ENCODE measurements at places on chromosomes 2 and 18.

DNA sequence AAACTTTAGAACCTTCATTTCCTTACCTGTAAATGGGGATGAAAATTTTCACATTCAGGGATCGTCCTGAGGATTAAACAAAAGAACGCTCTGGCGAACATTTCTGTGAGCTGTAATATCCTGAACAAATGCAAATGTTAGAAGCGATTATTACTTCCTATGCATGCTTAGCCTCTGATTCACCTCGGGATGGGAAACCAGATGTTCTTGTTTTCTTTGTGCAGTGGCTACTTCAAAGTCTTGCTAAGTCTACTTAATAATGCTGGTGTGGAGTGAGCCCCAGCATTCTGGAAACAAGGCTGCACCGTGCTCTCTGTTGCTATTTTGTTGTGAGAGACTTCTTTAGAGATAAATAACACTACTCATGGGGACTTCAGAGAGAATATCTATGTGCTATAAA is 119.1 kb upstream of the PELI1 start:
- DNase-seq = no peak

DNA sequence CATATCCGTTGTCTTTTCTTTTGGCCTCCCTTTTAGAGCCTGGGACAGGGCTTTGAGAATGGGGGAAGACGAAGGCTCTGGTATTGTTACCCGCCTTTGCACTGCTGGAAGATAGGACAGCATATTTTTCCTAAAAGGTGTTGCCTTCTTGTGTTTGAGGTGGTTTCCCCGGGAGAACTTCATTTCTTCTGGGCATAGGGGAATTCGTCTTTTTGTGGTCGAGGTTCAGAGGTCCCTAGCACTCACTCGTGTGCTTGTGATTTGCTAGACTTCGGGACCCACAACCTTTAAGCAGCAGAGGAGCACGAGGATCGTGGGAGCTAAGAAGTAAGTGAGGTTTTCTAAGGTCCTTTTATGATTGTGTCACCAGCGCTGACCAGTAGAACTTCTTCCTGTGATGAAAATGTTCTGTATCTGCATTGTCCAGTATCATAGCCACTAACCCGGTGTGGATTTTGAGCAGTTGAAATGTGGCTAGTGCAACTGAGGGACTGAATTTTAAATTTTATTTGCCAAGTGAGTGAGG is 611 bp downstream of the ZNF512 start:
- no peak for DNase-seq

GRCh38 chr2:216559625-216560156 is 61.0 kb downstream of the RPL37A start:
- no peak for DNase-seq

- DNase-seq = no peak
Measured at GRCh38 chr2:157843935-157844334, 32.2 kb downstream of the ACVR1 start.

DNA sequence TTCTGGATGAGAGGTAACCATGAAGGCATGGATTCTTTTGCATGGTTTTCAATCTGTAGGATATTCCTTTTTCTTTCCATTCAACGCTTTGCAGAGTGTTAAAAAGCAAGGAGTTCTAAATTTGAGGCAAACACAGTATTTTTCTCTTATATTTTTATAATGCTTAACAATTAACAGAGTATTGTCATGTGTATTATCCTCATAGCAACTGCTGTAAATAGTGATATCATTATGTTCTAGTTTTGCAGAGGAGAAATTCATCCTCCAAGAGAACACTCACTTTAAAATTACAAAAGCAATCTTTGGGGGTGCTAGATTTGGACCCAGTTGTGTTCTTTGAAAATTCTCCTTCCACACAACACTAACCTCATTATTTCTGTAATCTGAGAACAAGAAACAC is 58.7 kb downstream of the RDH14 start:
- no peak for DNase-seq

- DNase-seq = no peak
Measured at GRCh38 chr2:97714950-97715652, 1.7 kb downstream of the ZAP70 start.

DNA sequence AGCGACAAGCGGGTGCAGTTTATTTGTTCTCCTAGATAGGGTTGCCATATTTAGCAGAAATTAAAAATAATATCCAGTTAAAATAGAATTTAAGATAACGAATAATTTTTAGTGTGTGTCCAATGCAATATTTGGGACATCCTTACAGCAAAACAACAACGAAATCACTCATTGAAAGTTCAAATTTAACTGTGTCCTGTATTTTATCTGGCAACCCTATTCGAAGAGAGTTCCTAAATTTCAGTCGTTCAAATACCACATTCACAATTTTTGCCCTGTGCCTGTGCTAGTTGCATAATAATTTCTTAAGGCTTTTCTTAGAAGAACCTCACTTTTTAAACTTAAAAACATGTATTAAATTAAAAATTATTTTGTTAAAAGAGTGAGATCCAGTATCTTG is 664 bp downstream of the DGUOK start:
- no peak for DNase-seq

Measured in activated naive CD4-positive, alpha-beta T cell treated with anti-CD3 and anti-CD28 coated beads for 36 hours (primary cell).